ENCODE measurements at places on chromosomes 11 and 22.
A peak's percentile ranks its signal among the peaks of the same experiment; 100 is the strongest.

DNA sequence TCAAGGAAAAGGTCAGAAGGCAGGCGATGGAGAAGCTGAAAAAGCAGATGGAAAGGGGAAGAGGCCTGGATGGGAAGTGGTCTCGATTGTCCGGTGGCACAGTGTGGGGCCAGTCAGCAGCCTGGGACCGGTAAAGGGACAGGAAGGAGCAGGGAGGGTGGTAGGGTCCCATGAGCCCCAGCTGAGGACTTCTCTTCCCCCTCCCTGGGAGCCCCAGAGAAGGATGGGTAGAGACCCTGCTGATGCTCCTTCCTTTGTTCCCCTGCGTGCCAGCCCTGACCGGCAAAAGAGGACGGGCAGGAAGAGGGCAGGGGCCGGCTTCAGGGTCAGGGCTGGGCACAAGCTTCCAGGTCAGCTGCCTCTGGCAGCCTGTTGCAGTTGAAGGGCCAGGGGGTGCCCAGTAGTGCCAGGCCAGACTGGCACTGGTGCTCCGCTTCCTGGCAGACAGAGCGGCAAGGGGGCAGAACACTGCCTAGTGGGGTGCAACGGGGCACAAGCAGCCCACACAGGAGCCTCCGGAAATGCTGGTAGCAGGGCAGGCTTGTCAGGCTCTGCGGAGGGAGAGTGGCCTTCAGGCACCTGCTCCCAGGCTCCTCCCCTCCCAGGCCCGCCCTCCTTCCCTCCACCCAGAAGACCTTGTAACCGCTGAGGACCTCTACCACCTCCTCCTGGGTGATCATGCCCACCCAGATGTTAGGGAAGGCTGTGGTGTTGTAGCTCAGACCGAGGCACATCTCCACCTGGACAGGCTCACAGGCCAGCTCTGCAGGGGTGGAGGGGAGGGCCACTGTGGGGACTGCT lies 739 bp upstream of the C1QTNF5 start:
- DNase-seq = no peak

GRCh38 chr11:82765466-82766034 lies 31.9 kb upstream of the FAM181B start:
- no peak for DNase-seq

DNA sequence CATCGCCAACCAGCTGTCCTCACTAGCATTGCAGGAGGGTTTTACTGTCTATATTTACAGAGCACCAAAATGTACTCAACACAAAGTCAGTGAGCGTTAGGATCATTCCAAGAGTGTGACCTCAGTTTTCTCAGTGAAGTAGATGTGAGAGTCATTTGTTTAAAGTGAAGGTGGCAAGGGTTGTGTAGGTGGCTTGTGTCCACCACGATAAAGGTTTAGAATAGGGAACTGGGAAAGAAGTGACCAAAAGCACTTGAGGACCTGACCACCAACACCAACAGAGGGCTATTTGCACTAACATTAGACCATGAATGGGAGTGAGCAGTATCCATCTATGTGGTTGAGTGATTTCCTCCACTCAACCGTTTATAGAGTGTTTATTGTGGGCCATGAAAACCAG lies 152.5 kb upstream of the POU2AF2 start:
- no peak for DNase-seq

DNA sequence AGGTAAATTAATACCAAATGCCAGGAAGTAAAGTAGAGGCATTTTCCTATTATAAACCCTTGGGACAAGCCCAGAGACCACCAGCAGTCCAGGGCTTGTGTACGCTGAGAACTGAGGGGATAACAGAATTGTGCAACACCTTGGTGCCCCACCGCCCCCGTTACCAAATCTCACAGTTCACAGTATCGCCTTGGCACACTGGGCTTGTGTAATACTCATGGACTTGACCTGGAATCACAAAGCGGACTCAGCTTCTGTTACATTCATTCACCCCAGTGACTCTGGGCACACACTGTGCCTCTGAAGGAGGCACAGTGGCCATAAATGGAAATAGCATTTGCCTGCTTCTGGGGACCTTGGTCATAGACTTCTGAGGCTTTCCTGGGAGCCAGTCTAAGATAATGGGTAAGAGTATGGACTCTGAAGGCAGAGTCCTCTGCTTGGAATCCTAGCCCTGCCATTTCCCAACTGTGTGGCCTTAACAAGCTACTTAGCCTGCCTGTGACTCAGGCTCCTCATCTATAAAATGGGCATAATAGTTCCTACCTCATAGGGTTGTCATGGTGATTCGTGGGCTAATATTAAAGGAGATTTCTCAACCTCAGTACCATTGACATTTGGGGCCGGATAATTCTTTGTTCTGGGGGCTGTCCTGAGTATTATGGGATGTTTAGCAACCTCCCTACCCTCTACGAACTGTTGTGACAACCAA lies 53.7 kb downstream of the TIMP3 start:
- DNase-seq = no peak

GRCh38 chr11:126284829-126285228 lies 1.9 kb downstream of the TIRAP start:
- DNase-seq = peak; percentile 22
